ENCODE measurements at places on chromosomes 4 and X.

- DNase-seq: no peak
Observed at GRCh38 chr4:8695237-8696219, 103.0 kb downstream of the CPZ start.

- DNase-seq: no peak
Observed at GRCh38 chr4:99852199-99852749, 35.6 kb downstream of the DAPP1 start.

DNA sequence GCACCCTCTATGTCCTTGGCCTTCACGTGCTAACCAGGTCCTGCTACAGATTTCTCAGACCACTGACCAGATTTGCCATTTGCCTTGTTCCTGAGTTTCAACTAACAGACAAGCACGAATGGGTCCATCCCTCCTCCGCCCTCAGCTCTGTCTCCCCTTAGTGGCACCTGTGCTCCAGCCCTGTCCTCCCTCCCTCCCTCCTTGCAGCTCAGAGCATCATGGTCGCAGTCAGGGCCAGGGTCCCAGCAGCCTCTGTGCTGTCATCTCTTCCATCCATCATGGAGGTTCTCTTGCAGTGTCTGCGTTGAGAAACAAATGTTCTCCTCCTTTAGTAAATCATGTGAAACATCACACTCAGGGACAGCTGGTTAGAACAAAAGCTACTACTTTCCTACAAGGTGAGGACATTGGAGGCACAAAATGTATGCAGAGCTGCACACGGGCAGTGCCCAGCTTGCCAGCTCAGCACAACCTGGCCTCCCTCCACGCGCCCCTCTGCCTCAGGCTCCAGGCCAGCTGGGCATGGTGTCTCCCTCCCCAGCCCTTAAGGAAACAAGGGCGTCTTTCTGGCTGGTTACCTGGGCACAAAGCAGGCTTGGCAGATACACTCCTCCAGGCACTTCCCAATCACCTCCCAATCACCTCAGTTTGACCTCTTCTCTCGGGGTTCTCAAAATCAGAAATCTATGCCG lies 79.5 kb upstream of the ATP6AP2 start:
- DNase-seq: no peak

DNA sequence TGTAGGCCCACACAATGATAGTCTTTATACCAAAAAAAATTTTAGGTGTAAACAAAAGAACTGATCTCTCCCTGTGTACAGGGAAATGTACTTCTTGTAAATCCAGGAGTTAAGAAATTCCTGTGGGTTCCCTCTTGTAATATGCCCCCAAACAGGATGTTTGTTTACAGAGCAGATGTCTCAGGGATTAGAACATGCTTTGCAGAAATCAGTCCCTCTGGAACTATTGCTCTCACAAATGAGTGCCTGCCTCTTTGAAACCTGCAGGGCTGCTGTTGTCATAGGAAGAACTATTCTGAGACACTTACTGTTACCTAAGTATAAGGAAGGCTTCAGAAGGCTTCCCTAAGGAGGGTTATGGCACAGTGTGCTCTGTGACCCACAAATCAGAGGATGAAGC lies 35.6 kb downstream of the PAK3 start:
- DNase-seq: no peak

DNA sequence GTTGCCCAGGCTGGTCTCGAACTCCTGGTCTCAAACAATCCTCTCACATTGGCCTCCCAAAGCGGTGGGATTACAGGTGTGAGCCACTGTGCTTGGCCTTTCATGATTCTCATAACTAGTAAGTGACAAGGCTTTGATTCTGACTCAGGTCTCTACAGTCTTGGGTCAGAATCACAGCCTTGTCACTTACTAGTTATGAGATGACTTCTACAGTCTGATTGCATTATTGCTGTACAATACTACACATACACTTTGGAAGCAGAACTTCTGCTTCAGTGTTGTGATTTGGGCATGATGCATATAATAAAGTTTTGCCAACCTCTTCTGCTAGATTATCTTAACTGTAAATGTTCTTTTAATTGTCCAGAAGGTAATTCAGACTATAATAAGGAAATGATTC lies 123.3 kb downstream of the KDM6A start:
- DNase-seq: no peak

Measured in hepatic stellate cell (primary cell).